ENCODE measurements at places on chromosomes 7 and 10. TPM values are rescaled to one million over a fixed set of nuclear protein-coding genes. Genes with fewer than 3 reads are reported as not detected.

- DNase-seq: peak; percentile 50
Measured at GRCh38 chr10:3407208-3407607, 234.6 kb upstream of the PITRM1 start.

EBF3 gene
- 0.20 TPM for total RNA-seq

DNA sequence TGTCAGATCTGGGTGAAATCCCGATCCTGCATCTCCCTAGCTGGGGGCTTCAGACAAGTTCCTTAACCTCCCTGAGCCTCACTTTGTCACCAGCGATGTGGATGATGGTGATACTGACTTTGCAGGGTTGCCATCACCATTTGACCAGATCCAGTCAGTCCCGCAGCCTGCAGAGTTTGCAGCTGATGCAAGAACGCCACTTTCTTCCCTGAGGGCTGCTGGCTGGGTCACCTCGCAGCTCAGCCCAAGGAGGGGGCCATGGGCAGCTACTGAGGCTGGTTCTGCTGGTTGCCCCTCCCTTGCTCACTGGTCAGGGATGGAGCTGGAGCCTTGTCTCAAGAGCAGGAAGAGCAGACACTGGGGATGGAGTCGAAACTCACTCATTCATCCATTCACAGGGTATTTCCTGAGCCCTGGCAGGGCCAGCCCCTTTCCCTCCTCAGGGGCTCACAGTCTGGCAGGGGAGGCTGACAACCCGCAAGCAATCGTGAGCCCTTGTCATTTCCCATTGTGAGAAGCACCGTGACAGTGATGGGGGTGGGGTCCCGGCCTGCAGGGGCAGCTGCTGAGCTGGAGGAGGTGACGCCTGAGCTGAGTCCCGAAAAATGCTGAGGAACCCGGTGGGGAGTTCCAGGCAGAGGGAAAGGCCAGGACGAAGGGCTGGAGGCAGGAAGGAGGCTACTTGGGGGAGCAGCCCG lies 111.1 kb upstream of the TCF7L2 start:
- DNase-seq: no peak

KCND2 gene
- total RNA-seq: 0.61 TPM

DNA sequence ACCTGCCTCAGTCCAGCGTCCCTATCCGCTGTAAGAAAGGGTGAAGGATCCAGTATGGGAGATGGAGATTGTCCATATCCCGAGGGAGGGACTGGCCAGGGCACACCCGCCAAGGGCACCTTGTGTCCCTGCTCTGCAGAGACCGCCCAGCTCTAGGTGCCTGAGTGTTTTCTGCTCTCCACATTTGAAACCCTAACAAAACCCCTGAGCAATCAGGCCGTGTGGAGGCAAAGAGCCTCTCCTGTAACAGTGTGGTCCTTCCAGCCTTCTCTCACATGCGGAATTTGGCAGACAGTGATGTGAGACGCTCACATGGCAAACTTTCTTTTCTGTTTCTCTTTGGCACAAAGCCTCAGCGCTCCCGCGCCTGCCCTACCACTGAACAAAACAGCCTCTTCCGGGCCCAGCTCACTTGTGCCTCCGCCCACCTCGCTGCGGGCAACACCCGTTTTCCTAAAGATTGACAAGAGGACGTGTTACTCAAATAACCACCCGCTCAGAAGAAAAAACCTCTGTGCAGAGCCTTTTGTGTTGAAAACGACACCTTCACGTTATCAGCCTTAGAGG lies 514.8 kb downstream of the DNAJB6 start:
- DNase-seq: peak; percentile 90

DNA sequence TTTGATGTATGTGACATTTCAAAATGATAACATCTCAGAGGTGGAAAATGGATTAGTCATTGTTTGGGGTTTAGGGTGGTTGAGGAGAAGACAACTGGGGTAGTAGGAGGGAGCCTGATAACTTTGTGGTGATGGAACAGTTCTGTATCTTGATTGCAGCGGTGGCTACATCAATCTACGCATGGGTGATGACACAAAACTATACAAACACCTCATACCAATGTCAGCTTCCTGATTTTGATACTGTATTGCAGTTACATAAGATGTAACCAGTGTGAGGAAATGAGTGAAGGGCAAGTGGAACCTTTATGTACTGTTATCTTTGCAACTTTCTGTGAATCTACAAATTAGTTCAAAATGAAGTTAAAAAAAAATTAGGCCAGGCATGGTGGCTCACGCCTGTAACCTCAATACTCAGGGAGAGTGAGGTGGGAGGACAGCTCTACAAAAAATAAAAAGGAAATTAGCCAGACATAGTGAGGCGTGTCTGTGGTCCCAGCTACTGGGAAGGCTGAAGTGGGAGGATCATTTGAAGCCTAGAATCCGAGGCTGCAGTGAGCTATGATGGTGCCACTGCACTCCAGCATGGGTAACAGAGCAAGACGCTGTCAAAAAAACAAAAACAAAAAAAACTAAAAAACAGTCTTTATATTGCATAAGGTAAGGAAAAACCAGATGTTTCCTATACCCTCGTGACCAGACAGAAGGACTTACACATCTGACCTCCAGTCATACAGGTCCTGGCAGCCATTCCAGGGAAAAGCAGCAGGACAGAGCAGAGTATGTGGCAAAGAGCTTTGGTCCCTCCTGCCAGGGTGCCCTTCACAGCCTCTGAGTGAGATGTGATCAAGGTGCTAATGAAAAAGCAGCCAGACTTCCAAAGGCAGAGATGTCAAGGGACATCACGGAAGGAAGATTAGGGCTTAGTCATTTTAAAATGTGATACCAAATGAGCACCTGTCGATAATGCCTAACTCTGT lies 50.8 kb downstream of the CYTH3 start:
- DNase-seq: no peak

DNA sequence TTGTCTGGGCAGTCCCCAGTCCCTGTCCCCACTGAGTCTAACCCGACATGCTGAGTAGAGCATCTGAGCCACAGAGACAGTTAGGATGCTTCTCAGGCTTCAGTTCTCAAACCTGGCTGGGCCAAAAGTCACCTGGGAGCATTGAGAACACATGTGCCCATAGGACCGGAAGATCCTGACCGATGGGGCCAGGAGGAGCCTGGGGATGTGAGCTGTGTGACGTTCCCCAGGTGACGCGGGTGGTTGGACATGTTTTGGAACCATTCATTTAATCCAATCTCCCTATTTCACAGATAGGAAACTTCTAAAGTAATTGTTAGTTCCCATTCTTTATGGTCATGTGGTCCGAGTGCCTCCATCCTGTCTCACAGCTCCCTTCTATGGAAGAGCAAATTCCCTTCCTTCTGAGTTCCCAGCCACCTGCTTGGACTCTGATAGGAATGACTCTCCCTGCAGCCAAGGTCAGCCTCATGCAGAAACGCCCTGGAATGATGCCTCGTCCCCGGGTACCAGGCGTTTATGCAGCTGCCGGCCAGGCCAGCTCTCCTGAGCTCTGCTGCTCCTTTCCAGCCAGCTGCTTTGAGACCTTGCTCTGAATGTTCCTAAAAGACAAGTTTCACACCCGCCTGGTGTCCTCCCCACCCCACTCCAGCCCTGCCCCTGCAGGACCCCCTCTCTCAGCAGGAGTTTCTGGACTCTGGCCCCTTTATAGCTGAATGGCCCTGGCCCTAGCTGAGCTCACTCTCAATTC lies 166.5 kb upstream of the RHEB start:
- no peak for DNase-seq

DNA sequence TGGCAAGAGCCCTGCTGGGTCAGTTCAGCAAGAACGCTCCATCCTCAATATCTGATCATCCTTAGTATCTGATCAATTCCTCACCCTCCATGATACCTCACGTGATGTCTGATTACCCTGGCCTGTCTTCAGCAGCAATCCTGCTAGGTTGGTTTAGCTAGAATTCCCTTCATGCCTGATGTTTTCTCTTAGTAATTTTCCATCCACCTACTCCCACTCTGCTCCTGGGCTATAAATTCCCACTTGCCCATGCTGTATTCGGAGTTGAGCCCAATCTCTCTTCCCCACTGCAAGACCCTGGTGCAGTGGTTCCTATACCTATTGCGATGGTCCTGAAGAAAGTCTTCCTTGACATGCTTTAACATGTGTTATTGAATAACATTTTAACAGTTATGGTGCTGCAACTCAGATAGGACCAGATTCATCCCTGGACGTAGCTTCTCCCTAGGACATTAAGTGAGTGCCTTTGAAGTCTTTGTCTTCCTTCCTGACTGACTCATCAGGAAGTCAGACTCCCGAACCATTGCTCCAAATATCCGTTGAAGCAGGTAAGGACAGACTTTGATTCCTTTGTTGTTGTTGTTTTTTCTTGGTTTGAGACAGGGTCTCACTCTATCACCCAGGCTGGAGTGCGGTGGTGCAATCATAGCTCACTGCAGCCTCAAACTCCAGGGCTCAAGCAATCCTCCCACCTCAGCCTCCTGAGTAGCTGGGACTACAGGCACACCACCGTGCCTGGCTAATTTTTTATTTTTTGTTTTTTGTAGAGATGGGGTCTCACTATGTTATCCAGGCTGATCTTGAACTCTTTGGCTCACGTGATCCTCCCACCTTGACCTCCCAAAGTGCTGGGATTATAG lies 29.4 kb upstream of the CLDN3 start:
- no peak for DNase-seq

DNA sequence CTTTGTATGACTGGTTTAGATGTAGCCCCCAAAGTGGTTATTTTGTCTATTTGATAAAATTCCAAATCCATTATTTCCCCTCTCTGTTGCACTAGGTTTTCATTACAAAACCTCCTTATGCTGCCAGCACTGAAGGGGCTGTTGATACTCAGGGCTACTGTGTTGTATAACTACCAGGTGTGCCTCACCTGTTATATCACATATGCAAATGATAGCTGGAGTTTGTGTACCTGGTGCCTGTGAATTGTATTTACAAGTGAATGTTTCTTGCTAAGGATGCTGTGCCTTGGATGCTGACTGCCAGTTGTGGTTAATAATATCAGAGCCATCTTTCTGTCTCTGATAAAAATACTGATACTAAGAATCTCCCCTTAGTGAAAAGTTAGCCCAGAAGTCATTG lies 84.8 kb upstream of the CCDC6 start:
- no peak for DNase-seq

GRCh38 chr10:100531761-100532160 lies 2.1 kb upstream of the NDUFB8 start:
- DNase-seq: no peak

DNA sequence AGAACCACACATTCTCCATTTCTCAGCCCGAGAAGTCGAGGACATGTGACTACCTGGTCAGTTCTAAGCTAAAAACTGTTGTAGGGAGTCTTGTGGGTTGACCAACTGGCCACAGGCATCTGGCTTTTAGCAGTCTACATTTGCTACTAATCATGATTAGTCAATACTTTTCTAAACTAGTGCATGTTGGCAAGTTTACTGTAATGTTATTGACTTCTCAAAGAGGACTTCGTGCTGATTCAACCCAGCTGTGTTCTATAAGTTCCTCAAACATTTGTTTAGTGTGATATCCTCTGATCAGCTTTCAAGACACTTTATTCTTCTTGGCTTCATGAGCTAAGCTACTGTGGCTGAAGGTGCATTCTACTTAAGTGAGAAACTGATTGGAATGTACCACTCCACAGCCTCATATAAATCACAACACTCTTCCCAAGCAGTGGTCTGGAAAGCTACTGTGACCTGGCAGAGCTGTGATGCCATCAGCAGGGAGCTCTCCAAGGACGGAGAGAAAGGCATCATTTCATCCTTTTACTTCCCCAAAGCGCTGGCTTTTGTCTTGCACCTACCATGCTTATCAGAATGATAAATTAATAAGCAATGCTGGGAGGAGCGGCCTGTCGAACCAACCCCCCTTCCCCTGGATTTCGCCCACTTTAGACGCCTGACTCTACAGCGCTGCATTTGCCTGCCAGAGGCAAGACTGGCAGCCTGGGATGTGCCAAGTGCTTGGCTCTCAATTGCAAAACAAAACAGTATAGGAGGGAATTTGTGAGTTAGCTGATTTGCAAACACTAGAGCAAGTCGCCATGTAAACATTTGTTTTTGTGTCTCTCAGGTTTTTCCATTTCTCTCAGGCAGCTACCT lies 206.7 kb upstream of the PLXNA4 start:
- no peak for DNase-seq

UPK3B gene
- total RNA-seq: 25.2 TPM
